ENCODE measurements at places on chromosomes 16 and 17.

- no peak for DNase-seq
These were observed at the start of gene EVPLL for GRCh38 chr17:18377437-18378204. TSS of gene EVPLL (plus strand) at chr17:18377778. CDS start at chr17:18380938, 3,160 bp downstream.

GRCh38 chr17:18179804-18180203 is 3.8 kb upstream of the ALKBH5 start:
- no peak for DNase-seq

DNA sequence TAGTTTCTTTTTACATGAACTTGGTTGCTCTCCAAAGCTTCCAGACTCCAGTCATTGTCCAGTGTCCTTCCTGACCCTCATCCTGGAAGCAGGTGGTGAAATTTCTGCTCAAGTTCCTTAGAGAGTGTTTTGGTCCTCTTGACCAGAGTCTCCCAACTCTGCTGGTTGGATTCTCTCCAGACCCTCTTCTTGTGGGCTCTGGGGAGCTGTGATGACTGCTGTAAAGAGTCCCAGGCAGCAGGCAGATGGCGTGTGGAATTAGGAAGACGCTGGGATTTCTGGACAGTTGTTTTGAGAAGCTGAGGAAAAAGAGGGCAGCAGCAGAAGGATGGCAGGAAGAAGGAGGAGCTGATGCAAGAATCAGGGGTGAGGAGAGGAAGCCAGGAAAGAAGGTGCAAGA is 1.6 kb upstream of the SEZ6 start:
- no peak for DNase-seq

- no peak for DNase-seq
These were observed 46.9 kb downstream of the IRX6 start for GRCh38 chr16:55370762-55371482.

- no peak for DNase-seq
These were observed 107.0 kb downstream of the ZFHX3 start for GRCh38 chr16:72940886-72941285.

Measured in stimulated activated CD8-positive, alpha-beta memory T cell treated with anti-CD3 and anti-CD28 coated beads, Interleukin-15, amount 100 ng/mL, for 1 hour (primary cell).